ENCODE measurements at places on chromosomes 1 and 21. TPM values are rescaled to one million over a fixed set of nuclear protein-coding genes. Genes with fewer than 3 reads are reported as not detected.

Gene DNAJC28
- total RNA-seq, result 2.3 TPM

Gene VASH2
- total RNA-seq, result 1.0 TPM

DNA sequence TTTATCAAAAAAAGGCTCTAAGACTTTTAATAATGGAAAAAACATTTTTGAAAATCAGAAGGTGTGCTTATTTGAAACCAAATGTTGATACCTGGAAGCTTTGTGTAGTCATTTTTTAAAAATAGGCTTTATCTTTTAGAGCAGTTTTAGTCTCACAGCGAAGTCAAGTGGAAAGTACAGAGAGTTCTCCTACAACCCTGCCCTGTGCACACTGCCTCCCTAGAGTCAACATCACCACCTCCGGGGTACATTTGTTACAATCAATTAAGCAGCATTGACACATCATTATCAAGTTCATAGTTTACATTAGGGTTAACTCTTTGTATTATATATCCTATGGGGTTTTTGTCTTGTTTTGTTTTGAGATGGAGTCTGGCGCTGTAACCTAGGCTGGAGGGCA lies 10.7 kb upstream of the ERO1B start:
- no peaks in the 10 kb centered on the region for H3K4me1 ChIP-seq
- no peaks in the 10 kb centered on the region for H3K27me3 ChIP-seq
- no peak overlapping the region for H3K4me3 ChIP-seq
- no peak overlapping the region for H3K27ac ChIP-seq
- H3K36me3 ChIP-seq, result no peaks in the 10 kb centered on the region

DNA sequence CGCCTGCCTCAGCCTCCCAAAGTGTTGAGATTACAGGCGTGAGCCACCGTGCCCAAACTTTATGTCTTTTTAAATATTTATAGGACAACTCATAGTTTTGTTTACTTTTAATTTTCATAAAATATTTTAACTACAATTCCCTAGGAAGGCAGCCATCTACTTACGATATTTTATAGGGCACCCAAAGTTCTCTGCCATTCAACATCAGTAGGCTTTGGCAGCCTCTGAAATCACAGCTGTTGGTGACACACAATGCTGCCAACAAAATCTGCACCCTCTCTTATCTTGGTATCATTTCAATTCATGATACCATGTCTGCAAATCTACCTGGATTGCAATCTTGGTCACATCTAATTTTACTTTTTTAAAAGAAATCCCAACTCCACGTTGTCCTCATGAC lies 27.1 kb upstream of the ERO1B start:
- no peak overlapping the region for H3K4me3 ChIP-seq
- no peaks in the 10 kb centered on the region for H3K36me3 ChIP-seq
- no peak overlapping the region for H3K27ac ChIP-seq
- no peaks in the 10 kb centered on the region for H3K27me3 ChIP-seq

DNA sequence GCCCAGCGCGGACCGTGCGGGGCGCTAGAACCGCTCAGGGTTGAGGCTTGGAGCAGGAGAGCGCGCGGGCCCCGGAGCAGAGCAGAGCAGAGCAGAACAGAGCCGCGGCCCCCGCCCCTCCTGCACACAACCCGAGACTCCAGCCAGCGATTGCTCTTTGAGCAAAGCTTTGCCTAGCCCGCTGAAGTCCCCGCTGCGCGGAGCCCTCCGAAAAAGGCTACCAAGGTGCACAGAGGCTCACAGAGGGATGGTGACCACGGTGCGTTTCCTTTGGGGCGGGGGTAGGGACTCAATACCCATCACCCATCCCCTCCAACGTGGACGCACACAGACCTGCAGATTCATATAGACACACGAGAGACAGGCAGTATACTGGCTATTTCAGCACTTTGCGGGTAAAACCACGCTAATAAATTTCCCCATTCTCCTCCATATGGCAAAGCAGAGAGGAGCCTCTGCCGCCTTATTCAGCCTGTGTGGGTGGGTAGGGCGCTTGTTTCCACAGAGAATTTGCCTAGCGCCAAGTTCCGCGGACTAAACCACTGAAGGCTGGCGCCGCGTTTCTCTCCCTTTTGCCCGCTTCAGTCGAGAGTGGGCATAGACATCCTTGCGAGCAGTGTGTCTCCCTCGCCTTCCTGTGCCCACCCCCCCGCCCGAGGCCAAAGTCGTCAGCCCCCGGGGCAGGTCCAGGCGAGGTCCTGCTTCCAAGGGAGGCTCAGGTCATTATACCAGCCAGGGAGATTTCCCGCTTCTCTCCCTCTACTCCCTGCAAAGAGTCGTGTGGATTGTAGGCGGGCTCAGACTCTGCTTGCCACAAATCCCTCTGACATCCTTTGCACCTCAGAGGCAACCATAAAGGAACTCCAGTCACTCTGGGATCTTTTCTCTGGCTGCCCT lies 8.5 kb downstream of the HLX start:
- no peak overlapping the region for H3K27ac ChIP-seq
- DNase-seq, result no peak
- H3K27me3 ChIP-seq, result no peaks in the 10 kb centered on the region
- peak overlapping the region; percentile 24 for H3K4me3 ChIP-seq

GRCh38 chr1:57423656-57424211 lies at the start of gene DAB1:
Gene DAB1, minus strand, starts transcription at chr1:57424060. Its CDS starts 133,030 bp downstream, at chr1:57291030.
- H3K36me3 ChIP-seq, result no peaks in the 10 kb centered on the region
- H3K27me3 ChIP-seq, result peaks cover 17% of the 10 kb centered on the region

DNA sequence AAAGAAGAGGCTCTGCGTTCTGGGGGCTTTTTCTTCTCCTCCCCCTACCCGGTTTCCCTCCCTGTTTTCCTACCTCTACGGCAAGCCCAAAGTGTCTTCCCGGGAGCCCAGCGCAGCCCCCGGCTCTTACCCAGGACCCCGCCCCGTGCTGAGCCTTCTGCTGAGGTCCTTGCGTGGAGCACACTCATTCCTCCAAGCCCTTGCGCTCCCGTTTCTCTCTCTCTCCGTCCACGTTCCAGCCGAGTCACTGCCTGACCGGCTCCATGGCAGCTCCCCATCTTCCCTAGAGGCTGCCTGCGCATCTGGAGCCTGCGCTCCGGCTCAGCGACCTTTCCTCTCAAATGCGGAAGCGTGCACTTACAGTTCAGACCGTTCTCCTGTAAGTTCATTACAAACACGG lies 24.9 kb upstream of the PDXK start:
- H3K27ac ChIP-seq, result no peak overlapping the region
- H3K27me3 ChIP-seq, result no peaks in the 10 kb centered on the region
- H3K4me3 ChIP-seq, result no peak overlapping the region
- no peak for DNase-seq
- H3K36me3 ChIP-seq, result peaks cover 16% of the 10 kb centered on the region
- no peaks in the 10 kb centered on the region for H3K4me1 ChIP-seq

GRCh38 chr1:182248721-182249120 lies 142.9 kb downstream of the GLUL start:
- no peak for DNase-seq
- H3K27me3 ChIP-seq, result no peaks in the 10 kb centered on the region
- no peak overlapping the region for H3K27ac ChIP-seq
- H3K4me1 ChIP-seq, result no peaks in the 10 kb centered on the region
- no peak overlapping the region for H3K4me3 ChIP-seq
- no peaks in the 10 kb centered on the region for H3K36me3 ChIP-seq

Gene PLPP3
- 343 TPM for total RNA-seq

DNA sequence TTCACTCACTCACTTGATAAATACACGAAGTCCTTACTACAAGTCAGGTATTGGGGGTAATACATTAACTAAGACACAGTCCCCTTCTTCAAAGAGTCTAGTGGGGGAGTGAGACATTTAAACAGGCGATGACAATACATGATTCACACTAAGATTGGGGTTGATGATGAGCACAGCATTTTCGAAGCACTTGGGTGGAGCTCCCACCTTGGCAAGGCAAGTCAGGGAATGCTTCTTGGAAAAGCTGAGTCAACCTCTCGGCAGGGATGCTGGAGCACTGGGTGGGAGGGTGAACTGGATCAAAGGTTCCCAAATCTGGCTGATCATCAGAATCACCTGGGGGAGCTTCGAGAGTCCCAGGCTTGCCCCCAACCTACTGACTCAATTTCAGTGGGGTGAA lies 57.9 kb upstream of the ENAH start:
- no peak for DNase-seq
- no peak overlapping the region for H3K27ac ChIP-seq
- H3K27me3 ChIP-seq, result peaks cover 16% of the 10 kb centered on the region
- H3K4me1 ChIP-seq, result no peaks in the 10 kb centered on the region
- no peak overlapping the region for H3K4me3 ChIP-seq

DNA sequence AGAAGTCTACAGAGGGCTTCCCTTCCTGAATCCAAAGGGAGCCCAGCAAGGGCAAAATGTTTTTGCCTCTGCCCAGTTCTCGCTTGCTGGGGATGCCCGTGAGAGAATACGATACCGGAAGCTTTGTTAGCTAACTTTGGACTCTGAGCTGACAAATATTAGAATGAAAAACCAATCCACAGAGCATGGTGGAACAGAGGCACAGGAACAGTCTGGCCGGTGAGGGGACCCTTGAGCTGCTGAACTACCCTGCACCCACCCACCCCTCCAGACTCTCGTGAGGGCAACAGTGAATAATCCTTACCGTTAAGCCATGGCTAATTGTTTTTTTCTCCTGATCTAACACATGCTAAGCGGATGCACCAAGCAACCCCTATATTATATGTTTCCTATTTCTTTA lies 76.3 kb upstream of the AKT3 start:
- no peak for DNase-seq
- H3K36me3 ChIP-seq, result no peaks in the 10 kb centered on the region
- no peak overlapping the region for H3K4me3 ChIP-seq
- no peaks in the 10 kb centered on the region for H3K27me3 ChIP-seq
- peaks cover 19% of the 10 kb centered on the region for H3K4me1 ChIP-seq

Gene CADM3
- 2.1 TPM for total RNA-seq

Gene S100A9
- total RNA-seq, result not detected

DNA sequence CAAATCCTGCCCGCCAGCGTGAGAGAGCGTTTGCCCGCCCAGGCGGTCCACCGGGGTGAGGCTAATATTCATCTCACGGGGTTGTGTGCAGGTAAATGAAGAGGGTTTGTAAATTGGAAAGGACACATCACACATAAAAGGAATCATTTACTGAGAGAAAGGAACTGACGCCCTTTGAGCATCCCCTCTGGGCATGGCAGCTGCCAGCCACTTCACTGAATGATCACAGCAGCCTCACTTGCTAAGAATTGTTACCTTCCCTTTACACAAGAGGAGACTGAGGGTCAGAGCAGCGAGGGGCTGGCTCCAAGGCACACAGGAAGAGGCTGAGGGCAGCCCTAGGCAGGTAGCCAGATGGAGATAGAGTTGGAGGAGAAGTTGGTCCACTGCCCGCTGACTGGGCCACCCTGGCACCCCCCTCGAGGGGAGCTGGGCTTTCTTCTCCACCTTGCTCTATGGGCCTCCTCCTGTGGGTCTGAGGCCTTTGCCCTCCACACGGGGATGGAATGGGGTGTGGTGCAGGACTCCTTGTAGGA lies 96.0 kb downstream of the FOXD2 start:
- H3K27ac ChIP-seq, result no peak overlapping the region
- H3K27me3 ChIP-seq, result peaks cover 4% of the 10 kb centered on the region
- no peak overlapping the region for H3K4me3 ChIP-seq
- no peaks in the 10 kb centered on the region for H3K4me1 ChIP-seq
- no peaks in the 10 kb centered on the region for H3K36me3 ChIP-seq

DNA sequence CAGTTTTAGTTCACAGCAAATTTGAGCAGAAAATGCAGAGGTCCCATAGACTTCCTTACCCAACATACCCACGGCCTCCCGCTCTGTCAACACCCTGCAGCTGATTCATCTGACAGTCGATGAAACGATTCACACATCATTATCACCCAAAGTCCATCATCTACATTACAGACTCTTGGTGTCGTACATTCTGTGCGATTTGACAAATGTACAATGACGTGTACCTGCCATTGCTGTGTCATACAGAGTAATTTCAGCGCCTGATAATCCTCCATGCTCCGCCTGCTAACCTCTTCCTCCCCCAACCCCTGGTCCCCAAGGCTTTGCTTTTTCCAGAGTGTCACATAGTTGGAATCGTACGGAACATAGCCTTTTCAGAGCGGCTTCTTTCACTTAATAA lies 94.7 kb upstream of the SLC25A33 start:
- H3K4me3 ChIP-seq, result no peak overlapping the region
- peaks cover 2% of the 10 kb centered on the region for H3K27me3 ChIP-seq
- peaks cover 3% of the 10 kb centered on the region for H3K4me1 ChIP-seq
- H3K27ac ChIP-seq, result no peak overlapping the region

Gene GIPC2
- 0.50 TPM for total RNA-seq

DNA sequence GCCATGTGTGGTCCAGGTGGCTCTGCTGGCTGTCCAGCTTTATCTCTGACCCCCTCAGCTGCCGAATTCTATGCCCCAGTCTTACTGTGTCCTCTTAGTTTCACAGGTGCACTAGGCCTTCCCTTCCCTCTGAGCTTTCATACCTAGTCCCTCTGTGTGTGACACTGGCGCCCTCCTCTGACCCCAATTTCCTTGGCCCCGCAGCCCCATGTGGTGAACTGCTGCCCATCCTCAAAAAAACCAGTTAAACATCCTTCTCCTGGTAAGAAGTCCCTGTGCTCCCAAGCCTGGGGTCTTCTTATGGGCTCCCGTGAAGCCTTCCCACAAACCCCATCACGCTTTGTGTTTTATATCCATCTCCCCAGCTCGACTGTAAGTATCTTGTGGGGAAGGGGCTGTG lies 93.9 kb upstream of the TSPAN2 start:
- H3K27me3 ChIP-seq, result no peaks in the 10 kb centered on the region
- peaks cover 11% of the 10 kb centered on the region for H3K4me1 ChIP-seq
- no peak overlapping the region for H3K27ac ChIP-seq
- no peak overlapping the region for H3K4me3 ChIP-seq
- no peaks in the 10 kb centered on the region for H3K36me3 ChIP-seq
- no peak for DNase-seq

DNA sequence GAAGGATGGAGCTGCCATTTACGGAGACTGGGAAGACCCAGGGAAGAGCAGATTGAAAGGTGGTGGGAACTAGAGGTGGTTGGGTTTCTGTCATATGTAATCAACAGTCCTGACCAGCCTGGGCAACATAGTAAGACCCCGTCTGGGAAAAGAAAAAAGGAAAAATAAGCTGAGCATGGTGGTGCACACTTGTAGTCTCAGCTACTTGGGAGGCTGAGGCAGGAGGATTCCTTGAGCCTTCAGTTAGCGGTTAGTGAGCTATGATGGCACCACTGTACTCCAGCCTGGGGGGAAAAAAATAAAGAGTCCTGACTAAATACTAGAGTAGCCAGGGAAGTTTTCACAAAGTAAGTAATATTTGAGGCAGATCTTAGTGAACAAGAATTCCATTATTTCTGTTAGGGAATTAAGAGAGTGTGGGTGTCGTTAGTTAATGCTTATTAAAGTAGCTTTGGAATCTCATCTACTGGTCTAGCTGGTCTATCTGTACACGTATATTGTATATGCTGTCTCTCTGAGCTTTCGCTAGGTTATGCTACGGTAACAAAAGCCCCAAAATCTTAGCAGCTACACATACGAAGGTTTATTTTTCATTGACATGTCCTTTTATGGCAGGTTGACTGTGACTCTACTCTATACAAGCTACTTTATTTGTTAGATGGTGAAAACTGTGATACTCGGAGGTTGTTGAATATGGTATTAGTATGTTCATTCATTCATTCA lies 4.4 kb downstream of the NBPF1 start:
- no peak overlapping the region for H3K4me3 ChIP-seq
- H3K27me3 ChIP-seq, result no peaks in the 10 kb centered on the region
- H3K4me1 ChIP-seq, result peaks cover 11% of the 10 kb centered on the region
- H3K27ac ChIP-seq, result no peak overlapping the region
- DNase-seq, result no peak
- H3K36me3 ChIP-seq, result peaks cover 9% of the 10 kb centered on the region
